ENCODE measurements at places on chromosomes 2 and 18.

- DNase-seq, result no peak
Observed at GRCh38 chr2:55051026-55051866, 995 bp upstream of the RTN4 start.

- DNase-seq, result no peak
Observed at GRCh38 chr2:39164089-39164488, 43.2 kb upstream of the SOS1 start.

GRCh38 chr2:59182249-59182648 is 941.1 kb upstream of the FANCL start:
- DNase-seq, result peak; percentile 3

DNA sequence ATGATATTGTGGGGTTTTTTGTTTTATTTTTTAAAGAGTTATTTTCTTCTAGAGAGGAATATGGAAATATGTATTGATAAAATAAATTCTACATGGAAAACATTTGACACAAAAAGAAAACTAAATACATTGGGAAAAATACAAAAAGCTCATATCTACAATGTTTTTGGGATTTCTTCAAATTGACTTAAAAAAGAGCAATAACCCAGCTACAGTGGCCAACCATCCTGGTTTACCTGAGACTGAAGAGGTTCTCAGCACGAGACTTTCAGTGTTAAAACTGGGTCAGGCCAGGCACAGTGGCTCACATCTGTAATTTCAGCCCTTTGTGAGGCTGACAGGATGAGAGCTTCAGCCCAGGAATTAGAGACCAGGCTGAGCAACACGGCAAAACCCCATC is 56.7 kb upstream of the MYCN start:
- DNase-seq, result no peak

DNA sequence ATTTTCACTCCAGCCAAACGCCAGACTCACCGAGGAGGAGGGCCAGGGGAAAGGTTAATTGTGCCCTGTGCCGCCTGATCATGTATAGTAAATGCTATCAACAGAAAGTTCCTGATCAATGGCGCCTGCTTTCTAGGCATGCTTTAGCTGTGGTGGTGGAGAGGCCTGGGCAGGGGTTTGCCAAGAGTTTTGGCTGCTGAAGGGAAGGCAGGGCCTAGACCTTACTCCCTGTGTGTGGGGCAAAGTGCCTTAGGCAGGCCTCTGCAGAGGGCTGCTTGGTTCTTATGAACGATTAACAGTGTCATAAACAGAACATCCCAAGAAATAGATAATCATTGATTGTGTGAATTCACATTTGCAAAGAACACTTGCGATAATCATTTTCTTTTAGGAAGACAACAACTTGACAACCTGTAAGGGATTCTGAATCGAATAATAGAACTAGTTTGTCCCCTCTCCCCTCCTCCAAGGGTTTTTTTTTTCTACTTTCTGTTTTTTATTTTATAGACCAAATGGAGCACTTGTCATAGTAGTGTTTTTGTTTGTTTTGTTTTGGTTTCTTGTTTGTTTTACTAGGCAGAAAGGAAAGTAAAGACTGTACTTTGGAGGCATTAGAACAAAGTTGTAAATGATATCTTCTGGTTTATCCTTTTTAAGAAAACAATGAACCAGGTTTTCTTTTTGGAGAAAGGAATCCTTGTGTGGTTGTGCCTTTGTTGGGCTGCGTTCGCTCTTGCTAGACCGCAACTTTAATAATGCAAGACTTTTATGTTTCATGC is 6.5 kb downstream of the TSHZ1 start:
- DNase-seq, result no peak

GRCh38 chr18:5294113-5294456 is 1.4 kb downstream of the ZBTB14 start:
- no peak for DNase-seq

DNA sequence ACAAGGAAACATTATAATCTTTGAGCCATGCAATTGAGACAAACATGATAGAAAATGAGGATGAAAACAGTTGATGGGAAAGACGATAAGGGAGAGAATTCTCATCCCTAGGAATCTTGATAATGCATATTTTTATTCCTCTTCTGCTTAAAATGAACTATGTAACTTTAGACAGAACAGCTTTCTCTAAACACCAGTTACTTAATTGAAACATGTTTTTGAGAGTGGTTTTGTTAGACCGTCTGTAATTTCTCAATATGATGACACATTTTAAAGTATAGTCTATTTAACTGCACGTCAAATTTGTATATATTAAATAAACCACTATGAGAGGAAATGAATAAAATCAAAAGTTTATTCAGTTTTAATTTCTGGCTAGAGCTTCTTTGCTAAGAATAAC is 1453.9 kb upstream of the NXPH2 start:
- no peak for DNase-seq

DNA sequence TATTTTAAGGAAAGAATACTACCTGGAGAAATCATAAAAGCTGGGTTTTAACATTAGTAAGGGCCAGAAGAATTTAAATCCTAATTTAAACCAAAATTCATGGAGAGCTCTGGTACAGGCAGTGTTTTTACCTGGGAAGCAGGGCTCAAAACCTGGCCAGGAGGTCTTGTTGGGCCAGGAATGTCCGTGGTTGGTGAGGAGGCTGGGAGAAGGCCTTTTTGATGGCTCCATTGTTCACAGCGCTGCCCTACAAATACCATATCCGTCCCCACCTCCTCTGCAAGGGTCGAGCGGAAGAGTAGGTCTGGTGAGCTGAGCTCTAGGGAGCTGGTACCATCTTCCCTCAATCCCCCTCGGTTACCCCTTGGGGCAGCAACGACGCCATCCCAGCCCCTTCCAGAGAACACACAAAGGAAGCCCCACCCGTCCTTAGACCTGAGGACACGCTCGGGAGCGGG is 10.9 kb upstream of the HOXD1 start:
- no peak for DNase-seq

GRCh38 chr2:150571121-150571520 is 83.7 kb upstream of the RND3 start:
- DNase-seq, result no peak

- DNase-seq, result no peak
Observed at GRCh38 chr2:241898463-241899270, 29.1 kb downstream of the RTP5 start.

DNA sequence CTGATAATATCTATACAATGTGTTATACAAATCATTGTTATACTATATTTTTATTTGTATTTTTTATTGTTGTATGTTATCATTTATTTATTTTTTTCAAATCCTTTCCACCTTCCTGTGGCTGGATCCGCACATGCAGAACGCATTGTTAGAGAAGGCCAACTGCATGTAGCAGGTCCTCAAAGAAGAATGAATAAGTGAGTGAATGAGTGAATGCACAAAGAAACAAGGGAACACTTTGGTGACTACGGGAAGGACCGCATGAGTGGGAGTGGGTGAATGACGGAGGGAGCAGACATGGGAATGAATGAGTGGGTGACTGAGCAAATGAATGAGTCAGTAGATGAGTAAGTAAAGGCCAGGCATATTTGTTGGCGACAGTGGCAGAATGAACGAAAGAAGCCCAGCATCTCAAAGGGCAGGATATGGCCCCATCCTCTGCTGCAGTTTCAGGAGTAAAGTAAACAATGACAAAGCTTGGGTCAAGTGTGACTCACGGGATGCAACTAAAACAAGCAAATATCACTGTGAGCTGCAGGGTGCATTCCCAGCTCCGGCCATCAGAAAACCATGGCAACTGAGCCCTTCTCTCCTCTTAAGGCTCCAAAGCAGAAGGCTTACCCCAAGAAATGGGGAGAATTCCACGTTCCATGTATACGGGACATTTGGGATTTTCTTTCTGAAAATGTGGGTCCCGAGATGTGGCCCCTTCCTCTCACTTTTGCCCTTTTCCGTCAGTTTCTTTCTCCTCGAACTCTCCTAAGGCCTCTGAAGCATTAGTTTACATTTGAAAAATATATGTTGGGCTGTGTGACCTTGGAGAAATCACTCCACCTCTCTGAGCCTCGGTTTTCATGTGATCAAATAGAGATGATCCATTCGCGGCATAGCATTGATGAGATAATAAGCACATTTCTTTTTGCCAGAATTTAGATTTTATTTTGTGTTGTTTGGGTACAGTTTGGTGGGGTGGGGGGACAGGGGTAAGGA is 24.5 kb downstream of the KCNF1 start:
- no peak for DNase-seq

GRCh38 chr2:134466141-134466540 is 212.3 kb downstream of the MGAT5 start:
- no peak for DNase-seq

- DNase-seq, result no peak
Observed at GRCh38 chr2:84882414-84882738, 1.5 kb upstream of the TRABD2A start.

- no peak for DNase-seq
Observed at GRCh38 chr2:27441958-27442919, at the start of gene KRTCAP3. Gene KRTCAP3, plus strand, starts transcription at chr2:27442381. Its CDS starts 32 bp downstream, at chr2:27442413.

DNA sequence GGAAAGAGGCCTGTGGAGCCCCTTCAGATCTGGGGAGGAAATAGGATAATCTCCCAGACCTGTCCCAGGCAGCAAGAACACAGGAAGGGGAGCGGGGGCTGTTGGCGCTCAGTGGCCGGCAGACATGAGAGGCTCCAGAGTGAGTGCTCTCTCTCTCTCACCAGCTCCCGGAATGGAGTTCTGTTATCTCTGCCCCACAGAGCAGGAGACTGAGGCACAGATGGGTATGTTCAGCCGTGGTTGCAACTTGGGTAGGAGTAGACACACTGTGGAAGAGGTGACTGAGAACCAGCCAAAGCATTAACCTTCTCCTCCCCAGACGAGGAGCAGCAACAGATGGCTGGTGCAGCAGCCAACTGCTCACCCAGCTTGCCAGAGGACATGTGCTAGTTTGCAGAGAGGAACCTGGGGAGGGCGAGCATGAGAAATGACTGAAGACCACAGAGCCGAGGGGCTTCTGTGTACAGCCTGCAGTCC is 82.0 kb downstream of the NRP2 start:
- no peak for DNase-seq

DNA sequence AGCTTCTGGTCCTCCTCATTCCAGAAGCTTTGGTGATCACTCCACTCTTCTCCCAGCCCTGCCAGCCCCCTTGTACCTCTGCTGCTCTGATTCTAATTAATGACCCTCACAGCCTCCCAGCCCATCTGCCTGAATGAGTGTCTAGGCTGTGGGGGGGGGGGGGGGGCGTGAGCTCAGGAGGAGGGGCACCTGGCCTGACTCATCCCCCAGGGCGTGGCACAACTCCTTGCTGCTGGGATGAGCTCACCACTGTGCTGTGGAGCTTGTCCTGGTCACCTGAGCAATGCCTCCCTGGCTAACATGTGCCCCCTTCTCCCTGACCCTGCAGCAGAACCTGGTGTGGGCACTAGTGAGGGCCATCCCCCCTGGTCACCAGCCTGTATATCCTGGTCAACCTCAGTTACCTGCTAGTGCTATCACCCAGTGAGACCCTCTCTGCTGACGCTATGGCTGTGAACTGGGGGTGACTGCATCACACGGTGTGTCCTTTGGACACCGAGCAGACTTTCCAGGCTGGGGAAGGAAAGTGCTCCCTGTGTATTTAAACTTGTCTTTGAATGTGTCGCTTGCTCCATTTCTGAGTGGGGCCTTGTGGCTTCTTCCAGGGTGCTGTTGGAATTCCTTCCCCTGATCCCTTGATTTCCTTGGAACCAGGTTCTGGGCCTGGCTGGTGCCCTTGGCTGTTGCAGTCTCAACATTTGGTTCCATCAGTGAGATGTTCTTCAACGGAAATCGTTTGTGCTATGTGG is 41.5 kb upstream of the PUM2 start:
- DNase-seq, result no peak

GRCh38 chr2:238123991-238124470 is 14.4 kb upstream of the KLHL30 start:
- no peak for DNase-seq

GRCh38 chr18:78810706-78811105 is 168.9 kb upstream of the SALL3 start:
- DNase-seq, result no peak

GRCh38 chr2:11683966-11684365 is 14.0 kb upstream of the NTSR2 start:
- no peak for DNase-seq

GRCh38 chr2:216281316-216281715 is 91.0 kb downstream of the MARCHF4 start:
- no peak for DNase-seq

- DNase-seq, result no peak
Observed at GRCh38 chr2:48266698-48267097, 263.3 kb upstream of the STON1 start.

GRCh38 chr2:105621038-105621437 is 123.7 kb upstream of the NCK2 start:
- no peak for DNase-seq

- DNase-seq, result no peak
Observed at GRCh38 chr18:53911200-53911599, 313.3 kb downstream of the MBD2 start.

- no peak for DNase-seq
Observed at GRCh38 chr2:3645745-3646389, 12.1 kb upstream of the ALLC start.

DNA sequence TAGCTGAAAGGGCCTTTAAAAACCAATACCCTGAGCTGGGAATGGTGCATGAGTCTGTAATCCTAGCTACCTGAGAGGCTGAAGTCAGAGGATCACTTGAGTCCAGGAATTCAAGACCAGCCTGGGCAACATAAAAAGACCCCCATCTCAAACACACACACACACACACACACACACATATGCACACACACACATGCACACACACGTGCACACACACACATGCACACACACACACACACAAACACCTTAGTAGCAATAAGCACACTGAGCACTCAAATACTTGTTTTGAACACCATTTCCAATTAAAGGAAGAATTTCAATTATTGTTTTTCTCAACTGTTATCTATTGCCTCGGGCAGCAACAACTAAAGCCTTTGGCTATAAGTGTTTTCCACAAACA is 25.6 kb upstream of the UBE2F start:
- DNase-seq, result no peak

DNA sequence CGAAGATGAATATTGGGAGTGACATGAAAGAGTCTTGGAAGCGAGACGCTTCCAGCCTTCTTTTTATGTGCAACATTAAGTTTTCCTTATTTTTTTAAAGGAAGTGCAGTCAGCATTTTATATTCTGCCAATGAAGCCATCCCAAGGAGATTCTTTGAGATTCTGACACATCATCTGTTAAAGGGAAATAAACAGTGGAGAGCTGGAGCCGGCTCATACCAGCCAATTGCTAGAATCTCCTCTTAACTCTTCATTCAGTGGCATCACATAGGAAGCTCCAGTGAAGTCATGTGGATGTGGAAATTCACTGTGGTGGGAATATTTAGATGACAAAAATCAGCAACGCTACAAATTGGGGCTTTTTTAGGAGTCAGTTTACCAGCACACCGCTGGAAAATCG is 23.7 kb upstream of the GPR39 start:
- no peak for DNase-seq

DNA sequence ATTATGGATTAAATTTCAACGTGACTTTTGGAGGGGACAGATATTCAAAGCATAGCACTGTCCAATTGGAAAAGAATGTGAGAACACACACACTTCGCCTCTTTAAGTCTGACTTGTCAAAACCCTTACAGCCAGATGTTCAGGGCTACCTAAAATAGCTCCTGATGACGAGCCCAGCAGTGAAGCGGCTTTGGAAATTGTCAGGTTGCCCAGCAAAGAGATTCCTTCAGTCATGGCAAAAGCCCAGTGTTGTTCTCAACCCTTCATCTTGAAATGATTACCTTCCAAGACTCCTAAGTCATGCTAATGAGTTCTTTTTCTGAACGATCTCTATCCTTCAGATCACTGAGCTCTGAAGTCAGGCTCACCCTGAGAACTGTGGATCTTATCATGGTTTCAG is 436.6 kb downstream of the LRATD1 start:
- DNase-seq, result no peak

GRCh38 chr18:41396861-41397260 is 558.2 kb upstream of the PIK3C3 start:
- DNase-seq, result no peak

GRCh38 chr2:24893934-24894333 is 26.1 kb downstream of the ADCY3 start:
- no peak for DNase-seq

- no peak for DNase-seq
Observed at GRCh38 chr18:13445241-13445897, 226.8 kb downstream of the LDLRAD4 start.

All from GM12891 (cell line).